ENCODE measurements at places on chromosomes 6 and 20.

DNA sequence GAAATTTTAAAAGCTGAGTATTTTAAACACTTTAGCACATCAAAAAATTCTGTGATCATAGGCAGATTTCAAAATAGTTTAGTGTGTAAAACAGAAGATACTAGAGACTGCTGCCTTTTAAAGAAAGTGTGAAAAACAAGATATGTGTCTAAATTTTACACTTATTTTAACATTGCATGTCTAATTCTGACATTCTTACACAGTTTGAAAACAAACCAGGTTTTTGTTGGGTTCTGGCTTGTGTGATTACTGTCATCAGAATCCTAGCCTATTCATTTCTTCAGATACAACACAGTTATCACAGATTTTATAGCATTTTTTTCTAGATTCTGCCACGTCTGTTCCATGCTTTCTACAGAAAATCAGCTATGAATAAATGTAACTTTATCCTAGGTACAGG, 257.1 kb downstream of the EYS start:
- DNase-seq = no peak

- DNase-seq = peak; percentile 23
Measured at GRCh38 chr20:23155141-23155590, 69.0 kb upstream of the CD93 start.

- peak; percentile 60 for DNase-seq
Measured at GRCh38 chr20:25083773-25084625, 2.1 kb upstream of the VSX1 start.

- no peak for DNase-seq
Measured at GRCh38 chr6:138162111-138162954, 594 bp downstream of the ARFGEF3 start.

- no peak for DNase-seq
Measured at GRCh38 chr20:14860410-14860814, 523.0 kb upstream of the FLRT3 start.

DNA sequence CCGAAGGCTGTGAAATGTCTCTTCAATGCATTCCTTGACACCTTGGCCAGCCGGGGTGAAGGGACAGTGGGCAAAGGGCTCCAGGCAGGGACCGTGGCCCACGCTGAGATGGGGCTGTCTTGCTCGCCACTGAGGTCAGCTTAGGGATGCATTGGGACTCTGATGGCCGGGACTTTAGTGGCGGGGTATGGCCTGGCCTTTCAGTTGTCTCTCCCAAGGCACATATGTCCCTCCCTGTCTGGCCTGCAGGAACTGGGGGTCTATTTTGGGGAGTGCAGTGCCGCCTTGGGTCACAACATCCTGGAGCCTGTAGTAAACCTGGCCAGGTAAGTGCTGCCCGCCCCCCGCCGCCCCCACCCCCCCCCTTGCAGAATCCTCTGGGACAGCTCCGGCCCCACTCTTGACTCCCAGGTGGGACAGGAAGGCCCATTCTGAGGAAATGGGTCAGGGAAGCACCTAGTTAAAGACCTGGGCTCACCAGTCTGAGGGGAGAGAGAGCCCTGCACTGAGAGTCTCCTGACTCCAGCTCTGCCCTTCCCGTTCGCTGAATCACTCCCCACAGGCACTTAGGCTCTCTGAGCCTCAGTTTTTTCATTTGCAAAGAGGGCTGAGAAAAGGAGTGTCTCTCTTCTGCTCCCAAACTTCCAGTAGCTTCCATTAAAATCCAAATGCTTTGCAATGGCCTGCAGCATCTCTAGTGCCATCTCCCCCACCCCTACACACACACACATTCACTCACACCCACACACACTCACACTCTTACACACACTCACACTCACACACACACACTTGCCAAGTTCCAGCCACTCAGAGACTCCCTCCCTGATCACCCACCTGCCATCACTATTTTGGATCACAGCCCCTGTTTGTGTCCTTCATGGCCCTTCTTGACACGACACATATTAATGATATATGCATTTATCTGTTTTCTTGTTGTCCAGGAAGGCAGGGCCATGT, 33.1 kb downstream of the RAB44 start:
- DNase-seq = no peak

GRCh38 chr20:31871618-31871954, 1.2 kb downstream of the TTLL9 start:
- DNase-seq = no peak

DNA sequence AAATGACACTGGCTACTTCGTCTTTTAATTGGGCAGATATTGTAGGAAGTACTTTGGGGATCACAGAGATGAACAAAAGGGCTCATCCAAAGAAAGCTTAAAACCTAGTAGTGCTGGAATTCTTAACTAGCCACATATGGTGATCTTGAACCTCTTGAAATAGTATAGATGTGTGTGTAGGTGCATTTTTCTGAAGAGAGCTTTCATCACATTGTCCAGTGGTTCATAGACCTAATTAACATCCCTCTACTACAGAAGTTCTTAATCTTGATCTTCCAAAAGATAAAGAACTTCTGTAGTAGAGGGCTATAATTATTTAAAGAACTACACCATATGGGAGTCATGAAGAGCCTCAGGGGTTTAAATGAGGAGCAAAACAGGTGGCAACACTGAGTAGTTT, 2.3 kb upstream of the PRIM2 start:
- DNase-seq = no peak

GRCh38 chr20:61599061-61599531, 347.0 kb downstream of the CDH4 start:
- no peak for DNase-seq

DNA sequence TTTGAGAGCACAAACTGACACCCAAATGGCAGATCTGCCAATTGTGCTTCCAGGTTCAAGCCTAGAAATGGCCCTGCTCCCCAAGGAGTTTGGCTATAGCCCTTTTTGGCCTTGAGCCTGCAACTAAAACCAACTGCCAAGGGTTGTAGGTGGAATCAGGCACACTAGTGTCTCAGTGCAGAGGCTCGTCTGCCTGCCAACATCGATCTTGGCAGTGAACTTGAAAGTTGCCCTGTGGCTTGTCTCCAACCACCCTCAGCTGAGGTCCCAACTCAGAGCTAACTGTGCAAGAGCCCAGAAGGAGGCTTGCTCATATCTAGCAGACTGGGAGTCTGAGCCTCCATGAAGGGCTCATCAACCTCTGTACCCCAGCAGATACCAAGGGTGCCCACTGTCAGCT, 92.7 kb upstream of the GLP1R start:
- DNase-seq = no peak

DNA sequence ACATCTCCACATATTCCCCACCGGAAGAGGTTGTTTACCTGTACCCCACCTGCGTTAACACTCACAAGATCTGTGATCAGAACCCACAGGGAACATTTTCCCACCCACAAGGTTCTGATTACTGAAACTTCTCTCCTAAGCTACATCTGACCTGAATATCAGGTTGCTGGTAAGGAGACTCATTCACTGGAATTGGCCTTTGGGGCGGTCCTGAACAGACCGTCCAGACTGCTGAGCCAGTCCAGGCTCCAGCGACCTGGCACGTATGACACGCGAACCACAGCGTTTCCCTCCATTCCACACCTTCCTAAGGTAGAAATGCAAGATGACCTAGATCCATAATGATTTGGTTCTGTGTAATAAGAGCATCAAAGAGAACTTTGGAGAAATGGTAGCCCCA, 9.8 kb downstream of the VGLL2 start:
- no peak for DNase-seq

DNA sequence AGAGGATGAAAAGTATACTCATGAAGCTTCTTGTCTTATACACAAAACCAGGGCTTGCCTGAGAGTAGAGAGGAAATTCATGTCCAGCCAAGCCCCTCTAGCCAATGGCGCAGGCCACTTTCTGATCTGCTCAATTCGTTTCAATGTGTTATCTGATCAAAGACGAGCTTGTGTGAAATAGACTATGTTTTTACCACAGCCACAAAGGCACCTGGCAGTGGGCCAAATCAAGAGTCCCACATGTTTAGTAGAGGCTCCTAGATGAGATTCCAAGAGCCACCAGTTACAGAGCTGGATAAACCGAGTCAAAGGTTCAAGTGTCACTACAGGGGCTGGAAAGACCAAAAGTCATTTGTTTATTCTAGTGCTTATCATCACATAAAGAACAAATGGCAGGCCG, 34.9 kb downstream of the GPLD1 start:
- no peak for DNase-seq

DNA sequence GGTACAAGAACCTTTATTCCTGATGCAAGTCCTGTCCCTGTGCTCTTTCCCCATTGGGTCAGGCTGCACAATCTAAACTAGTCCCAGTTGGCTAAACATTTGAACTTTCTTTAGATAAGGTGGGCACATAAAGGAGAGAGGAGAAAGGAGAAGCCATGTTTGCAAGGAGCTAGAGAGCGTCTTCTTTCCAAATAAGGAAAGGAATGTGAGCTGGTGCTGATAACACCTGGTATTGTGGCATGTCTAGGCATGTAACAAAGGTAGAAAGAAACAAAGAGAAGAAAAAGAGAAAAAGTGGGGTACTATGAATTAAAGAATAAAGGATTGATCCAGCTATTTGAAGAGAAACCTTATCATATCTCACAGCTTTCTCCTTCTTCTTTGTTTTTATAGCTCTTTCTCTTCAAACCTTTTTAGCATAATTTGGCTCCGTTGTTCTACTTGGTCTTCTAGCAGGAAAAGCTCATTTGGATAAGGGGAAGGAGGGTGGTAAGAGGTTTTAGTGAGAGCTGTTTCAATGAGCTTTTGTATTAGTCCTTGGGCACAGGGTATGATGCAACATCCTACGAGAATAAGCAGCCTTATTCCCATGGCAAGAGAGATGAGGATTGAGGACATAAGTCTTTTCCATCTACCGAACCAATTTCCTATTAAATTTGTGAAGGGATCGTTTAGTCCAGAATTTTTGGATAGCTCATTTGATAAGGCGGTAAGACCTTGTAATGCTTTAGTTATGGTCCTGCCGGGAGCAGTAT, 415.5 kb upstream of the MAN1A1 start:
- DNase-seq = no peak

DNA sequence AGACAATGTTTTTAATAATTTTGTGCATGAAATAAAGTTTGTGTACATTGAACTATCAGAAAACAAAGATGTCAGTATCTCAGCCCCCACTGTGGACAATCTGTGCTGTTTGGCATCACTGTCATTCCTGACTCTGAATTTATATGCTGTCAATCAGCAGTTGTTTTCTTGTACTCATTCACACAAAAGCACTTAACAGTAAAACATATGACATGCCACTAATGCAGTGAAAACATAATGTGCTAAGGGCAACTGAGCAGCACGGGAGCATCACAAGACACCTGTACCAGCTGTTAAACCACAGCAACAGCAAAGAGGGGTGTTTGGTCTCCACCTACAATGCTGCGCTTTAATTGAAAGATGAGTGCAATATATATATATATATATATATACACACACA, 647.8 kb upstream of the SLC35B3 start:
- no peak for DNase-seq

- DNase-seq = no peak
Measured at GRCh38 chr6:46329568-46329967, 158.8 kb upstream of the ENPP5 start.

GRCh38 chr6:31140643-31141042, 1.8 kb upstream of the PSORS1C2 start:
- no peak for DNase-seq

DNA sequence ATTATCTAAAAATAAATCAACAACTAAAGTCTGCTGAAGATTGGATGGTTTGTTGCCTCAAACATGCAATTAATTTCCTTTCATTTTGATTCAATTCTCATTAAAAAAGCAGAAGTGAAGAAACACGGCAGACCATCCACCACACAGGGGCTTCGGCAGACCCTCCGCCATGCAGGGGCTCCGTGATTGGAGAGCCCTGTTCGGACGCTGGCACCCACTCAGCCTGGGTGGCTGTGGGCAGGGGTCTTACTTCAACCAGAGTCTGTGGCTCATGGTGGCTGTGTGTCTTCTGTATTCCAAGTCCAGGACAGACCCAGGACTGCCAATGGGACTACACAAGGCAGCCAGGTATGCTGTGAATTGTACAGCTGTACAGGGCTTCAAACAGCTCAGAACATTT, 86.9 kb upstream of the FRMD1 start:
- DNase-seq = peak; percentile 40

Data from left forelimb (tissue), 1 donor.